ENCODE measurements at places on chromosomes 1 and 21.

GRCh38 chr1:101005183-101005582, 20.4 kb downstream of the DPH5 start:
- peaks cover 6% of the 10 kb centered on the region for H3K36me3 ChIP-seq
- peaks cover 32% of the 10 kb centered on the region for H3K4me1 ChIP-seq
- H3K4me3 ChIP-seq, result no peak overlapping the region
- no peaks in the 10 kb centered on the region for H3K27me3 ChIP-seq

GRCh38 chr1:201750934-201751333, 78.0 kb upstream of the IPO9 start:
- H3K36me3 ChIP-seq, result no peaks in the 10 kb centered on the region
- DNase-seq, result no peak
- no peaks in the 10 kb centered on the region for H3K4me1 ChIP-seq
- no peaks in the 10 kb centered on the region for H3K27me3 ChIP-seq

GRCh38 chr21:40067751-40068150, 200.5 kb downstream of the PCP4 start:
- no peak overlapping the region for H3K4me3 ChIP-seq
- no peak for DNase-seq
- no peaks in the 10 kb centered on the region for H3K36me3 ChIP-seq
- no peaks in the 10 kb centered on the region for H3K4me1 ChIP-seq
- no peak overlapping the region for H3K27ac ChIP-seq
- no peaks in the 10 kb centered on the region for H3K27me3 ChIP-seq

DNA sequence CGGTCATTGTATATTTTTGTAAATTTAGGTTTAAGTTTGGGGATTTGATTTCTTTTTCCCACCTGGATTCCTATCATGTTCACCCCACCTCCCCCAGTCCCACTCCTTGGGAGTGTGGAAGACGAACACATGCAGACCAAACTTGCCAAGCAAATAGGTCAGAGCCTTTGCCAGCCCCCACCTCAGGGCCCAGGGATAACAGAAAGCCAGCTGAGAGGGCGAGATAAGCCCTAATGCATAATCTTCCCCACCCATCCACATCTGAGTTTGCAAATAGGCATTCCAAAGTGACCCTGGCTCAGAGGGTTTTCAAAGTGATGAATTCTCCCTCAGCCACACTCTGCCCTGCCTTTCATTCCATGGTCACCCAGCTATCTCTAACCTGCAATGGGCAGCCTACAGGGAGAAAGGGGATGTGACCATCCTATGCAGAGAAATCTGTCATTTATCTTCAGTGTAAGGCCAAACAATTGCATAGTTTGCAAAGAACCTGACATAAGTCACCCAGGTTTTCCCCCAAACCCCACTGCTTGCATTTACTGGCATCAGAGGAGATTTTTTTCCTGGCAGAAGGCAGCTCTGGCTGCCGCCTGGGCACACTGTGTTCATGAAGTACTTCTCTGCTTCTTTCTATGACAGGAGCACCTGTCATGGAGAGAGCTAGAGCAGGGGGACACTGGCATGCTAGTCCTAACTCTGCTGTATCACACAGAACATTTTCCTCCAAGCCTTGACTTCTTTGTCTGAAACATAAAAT, 69.0 kb upstream of the NFIA start:
- H3K27me3 ChIP-seq, result no peaks in the 10 kb centered on the region
- no peaks in the 10 kb centered on the region for H3K36me3 ChIP-seq
- H3K4me3 ChIP-seq, result no peak overlapping the region

DNA sequence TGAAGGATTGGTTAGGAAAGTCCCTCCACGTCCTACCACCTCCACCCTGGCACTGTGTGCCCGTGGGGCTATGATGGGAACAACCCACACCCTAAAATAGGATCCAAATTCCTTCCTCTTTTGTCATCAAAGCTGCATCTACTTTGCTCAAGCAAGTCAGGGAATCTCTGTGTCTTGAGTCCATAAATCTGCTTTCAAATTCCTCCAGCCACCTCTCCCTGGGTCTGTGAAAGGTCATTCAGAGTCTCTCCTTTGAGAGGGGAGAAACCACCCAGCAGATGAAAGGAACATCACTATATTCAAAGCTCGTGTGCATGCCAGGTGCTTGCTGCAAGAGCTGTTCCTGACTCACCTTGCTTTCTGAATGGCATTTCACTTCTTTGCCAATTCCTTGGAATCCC, 243.6 kb downstream of the TM2D1 start:
- no peaks in the 10 kb centered on the region for H3K36me3 ChIP-seq
- H3K4me3 ChIP-seq, result no peak overlapping the region
- H3K27ac ChIP-seq, result no peak overlapping the region
- DNase-seq, result no peak

- H3K27me3 ChIP-seq, result no peaks in the 10 kb centered on the region
- H3K4me1 ChIP-seq, result no peaks in the 10 kb centered on the region
- DNase-seq, result no peak
- no peaks in the 10 kb centered on the region for H3K36me3 ChIP-seq
- H3K27ac ChIP-seq, result no peak overlapping the region
- H3K4me3 ChIP-seq, result no peak overlapping the region
Observed at GRCh38 chr1:77476475-77476874, 194.7 kb downstream of the AK5 start.

- H3K4me1 ChIP-seq, result peaks cover 14% of the 10 kb centered on the region
- no peak overlapping the region for H3K4me3 ChIP-seq
- H3K36me3 ChIP-seq, result peaks cover 3% of the 10 kb centered on the region
- H3K27me3 ChIP-seq, result no peaks in the 10 kb centered on the region
- no peak for DNase-seq
Observed at GRCh38 chr1:156144742-156145141, 8.6 kb upstream of the SEMA4A start.

DNA sequence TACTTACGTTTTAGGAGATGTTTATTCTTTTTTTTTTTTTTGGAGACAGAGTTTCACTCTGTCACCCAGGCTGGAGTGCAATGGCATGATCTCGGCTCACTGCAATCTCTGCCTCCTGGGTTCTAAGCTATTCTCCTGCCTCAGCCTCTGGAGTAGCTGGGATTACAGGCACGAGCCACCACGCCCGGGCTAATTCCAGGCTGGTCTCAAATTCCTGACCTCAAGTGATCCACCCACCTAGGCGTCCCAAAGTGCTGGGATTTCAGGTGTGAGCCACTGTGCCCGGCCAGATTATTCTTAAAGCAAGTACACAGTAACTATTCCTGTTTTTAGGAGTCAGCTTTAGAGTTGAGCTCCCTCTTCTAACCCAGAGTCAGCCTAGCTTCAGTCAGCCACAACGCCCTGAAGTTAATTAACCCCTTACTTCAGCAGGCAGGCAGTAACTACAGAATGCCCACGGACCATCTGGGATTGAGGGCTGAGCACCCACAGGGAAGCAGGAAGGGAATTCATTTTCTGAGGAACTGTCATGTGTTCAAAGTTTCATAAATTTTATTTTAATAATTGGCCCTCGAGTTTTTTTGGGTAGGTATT, 5.3 kb upstream of the ID3 start:
- H3K4me1 ChIP-seq, result peaks cover 6% of the 10 kb centered on the region
- H3K27me3 ChIP-seq, result no peaks in the 10 kb centered on the region
- no peaks in the 10 kb centered on the region for H3K36me3 ChIP-seq
- H3K27ac ChIP-seq, result no peak overlapping the region
- DNase-seq, result no peak

DNA sequence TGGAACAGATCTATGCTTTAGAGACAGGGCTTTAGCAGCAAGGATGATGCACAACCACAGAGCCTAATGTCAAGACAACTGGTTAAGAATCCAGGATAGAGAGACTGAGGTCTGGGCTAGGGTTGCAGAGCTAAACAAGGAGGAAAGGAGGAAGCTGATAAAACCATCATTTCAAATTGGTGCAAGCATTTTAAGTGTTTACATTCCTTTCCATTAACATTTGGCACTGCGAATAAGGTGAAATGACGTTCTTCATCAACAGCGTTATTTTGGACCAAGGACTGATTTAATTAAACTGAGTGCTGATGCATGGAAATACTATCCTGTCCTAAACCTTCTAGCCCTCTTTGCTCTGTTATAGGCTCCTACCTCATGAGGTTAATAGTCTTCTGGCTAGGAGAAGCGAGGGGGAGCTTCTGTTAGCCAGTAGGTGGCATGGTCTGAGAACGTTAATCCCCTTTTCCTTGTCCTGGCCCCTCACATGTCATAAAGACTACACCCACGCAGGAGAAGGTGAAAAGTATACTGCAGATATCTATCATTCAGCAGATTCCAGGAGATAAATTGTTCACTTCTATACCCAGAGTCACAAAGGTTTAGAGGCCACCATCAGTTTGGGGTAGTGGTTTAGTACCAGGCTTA, 7.6 kb upstream of the C1orf21 start:
- DNase-seq, result no peak
- H3K4me1 ChIP-seq, result no peaks in the 10 kb centered on the region
- no peaks in the 10 kb centered on the region for H3K36me3 ChIP-seq
- H3K4me3 ChIP-seq, result no peak overlapping the region

- no peaks in the 10 kb centered on the region for H3K4me1 ChIP-seq
- H3K27me3 ChIP-seq, result no peaks in the 10 kb centered on the region
- H3K36me3 ChIP-seq, result no peaks in the 10 kb centered on the region
Observed at GRCh38 chr21:37665230-37666024, 250.8 kb downstream of the KCNJ6 start.

- H3K4me3 ChIP-seq, result no peak overlapping the region
- H3K27ac ChIP-seq, result no peak overlapping the region
- H3K36me3 ChIP-seq, result no peaks in the 10 kb centered on the region
- no peak for DNase-seq
- no peaks in the 10 kb centered on the region for H3K27me3 ChIP-seq
- H3K4me1 ChIP-seq, result no peaks in the 10 kb centered on the region
Observed at GRCh38 chr1:236979149-236979900, 24.9 kb downstream of the MT1HL1 start.

GRCh38 chr1:244139655-244140054, 88.6 kb downstream of the ZBTB18 start:
- H3K27me3 ChIP-seq, result no peaks in the 10 kb centered on the region
- H3K4me3 ChIP-seq, result no peak overlapping the region
- no peaks in the 10 kb centered on the region for H3K36me3 ChIP-seq
- DNase-seq, result no peak

GRCh38 chr1:41955461-41956159, 36.9 kb upstream of the HIVEP3 start:
- H3K36me3 ChIP-seq, result no peaks in the 10 kb centered on the region
- no peaks in the 10 kb centered on the region for H3K4me1 ChIP-seq
- H3K27me3 ChIP-seq, result no peaks in the 10 kb centered on the region
- no peak overlapping the region for H3K27ac ChIP-seq
- no peak for DNase-seq

- no peaks in the 10 kb centered on the region for H3K27me3 ChIP-seq
- no peak for DNase-seq
- H3K4me3 ChIP-seq, result no peak overlapping the region
- peaks cover 9% of the 10 kb centered on the region for H3K4me1 ChIP-seq
Observed at GRCh38 chr1:154994269-154994587, 842 bp downstream of the LENEP start.

DNA sequence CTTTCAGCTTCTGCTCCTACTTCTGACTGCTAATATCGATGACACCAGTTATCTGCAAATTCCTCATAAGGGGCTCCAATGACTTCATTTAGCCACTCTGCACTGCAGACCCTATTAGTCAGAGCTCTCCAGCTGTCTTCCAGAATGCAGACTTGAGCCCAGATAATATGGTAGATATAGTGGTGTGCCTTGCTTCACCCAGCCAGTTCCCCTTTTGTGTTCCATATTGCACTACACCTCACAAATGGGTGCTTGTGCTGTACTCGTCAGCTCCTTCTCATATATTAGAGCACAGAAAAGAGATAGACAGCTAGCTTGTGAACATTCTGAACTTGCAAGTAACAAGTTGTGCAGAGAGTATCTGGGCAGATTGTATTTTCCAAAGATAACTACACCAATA, 23.7 kb upstream of the COG2 start:
- no peaks in the 10 kb centered on the region for H3K36me3 ChIP-seq
- no peaks in the 10 kb centered on the region for H3K27me3 ChIP-seq
- H3K4me1 ChIP-seq, result no peaks in the 10 kb centered on the region
- H3K27ac ChIP-seq, result no peak overlapping the region
- DNase-seq, result no peak
- no peak overlapping the region for H3K4me3 ChIP-seq

GRCh38 chr1:1167841-1168450, 5.7 kb upstream of the TTLL10 start:
- H3K27me3 ChIP-seq, result no peaks in the 10 kb centered on the region
- DNase-seq, result no peak
- H3K27ac ChIP-seq, result no peak overlapping the region
- peaks cover 30% of the 10 kb centered on the region for H3K4me1 ChIP-seq

DNA sequence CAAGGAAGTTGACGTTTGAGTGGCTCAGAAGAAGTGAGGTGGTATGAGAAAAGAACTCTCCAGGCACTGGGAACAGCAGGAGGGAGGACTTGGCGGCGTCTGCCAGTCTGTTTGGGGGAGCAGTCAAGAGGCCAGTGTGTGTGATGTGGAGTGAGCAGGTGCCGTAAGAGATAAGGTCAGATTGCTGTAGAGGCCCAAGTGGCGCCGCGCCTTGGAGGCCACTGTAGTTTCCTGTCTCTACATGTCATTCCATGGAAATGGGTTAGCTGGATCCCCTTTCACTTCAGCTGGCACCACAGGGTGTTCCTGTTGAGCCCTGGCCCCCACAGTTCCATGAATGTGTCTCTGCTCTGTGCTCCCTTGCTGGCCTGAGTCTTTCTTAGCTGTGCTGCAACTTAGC, 35.5 kb upstream of the PTPRF start:
- DNase-seq, result no peak
- H3K27ac ChIP-seq, result no peak overlapping the region
- H3K27me3 ChIP-seq, result no peaks in the 10 kb centered on the region
- no peaks in the 10 kb centered on the region for H3K36me3 ChIP-seq

GRCh38 chr1:94124538-94124937, 3.6 kb upstream of the ABCA4 start:
- no peak overlapping the region for H3K4me3 ChIP-seq
- DNase-seq, result no peak
- H3K4me1 ChIP-seq, result no peaks in the 10 kb centered on the region
- no peak overlapping the region for H3K27ac ChIP-seq
- no peaks in the 10 kb centered on the region for H3K27me3 ChIP-seq

DNA sequence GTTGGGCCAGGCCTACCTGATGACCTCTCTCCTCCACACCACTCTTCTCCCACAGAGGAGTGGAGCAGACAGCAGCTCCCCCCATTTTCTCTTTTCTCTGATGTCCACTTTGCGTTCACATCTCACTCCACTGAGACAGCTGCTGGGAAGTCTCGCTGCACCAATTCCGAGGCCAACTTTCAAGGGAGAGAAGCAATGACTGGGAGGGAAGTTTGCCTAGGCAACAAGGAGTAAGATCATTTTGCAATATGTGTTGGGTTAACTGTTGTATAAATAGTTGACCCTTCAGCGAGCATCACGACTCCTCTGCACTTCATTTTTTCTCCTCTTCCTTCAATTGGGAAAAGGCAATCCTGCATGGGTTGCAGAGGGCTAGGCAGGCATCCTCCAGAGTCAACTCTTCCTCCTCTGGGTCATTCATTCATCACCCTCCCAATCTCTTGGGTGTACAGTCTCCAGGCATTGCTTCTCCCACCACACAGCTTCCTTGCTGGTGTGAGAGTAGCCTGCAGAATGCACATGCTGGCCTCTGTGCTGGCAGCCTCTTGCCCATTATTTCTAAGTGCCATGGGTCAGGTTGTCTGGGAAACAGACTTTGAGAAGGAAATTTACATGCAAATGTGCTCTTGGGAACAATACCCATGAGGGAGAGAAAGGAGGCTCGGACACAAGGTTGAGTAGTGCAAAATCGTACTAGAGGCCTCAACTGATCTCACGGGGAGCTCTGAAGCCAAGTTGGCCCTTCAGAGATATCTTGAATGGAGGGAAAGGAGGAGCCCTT, 75.8 kb upstream of the BCAR3 start:
- no peak overlapping the region for H3K27ac ChIP-seq
- no peaks in the 10 kb centered on the region for H3K27me3 ChIP-seq
- no peak overlapping the region for H3K4me3 ChIP-seq
- DNase-seq, result no peak

All from effector memory CD4-positive, alpha-beta T cell (primary cell).